ENCODE measurements at places on chromosomes 5 and 9.

GRCh38 chr9:102506406-102506805 lies 488.7 kb upstream of the CYLC2 start:
- no peak for DNase-seq

GRCh38 chr9:124047251-124047672 lies 35.7 kb downstream of the LHX2 start:
- no peak for DNase-seq

DNA sequence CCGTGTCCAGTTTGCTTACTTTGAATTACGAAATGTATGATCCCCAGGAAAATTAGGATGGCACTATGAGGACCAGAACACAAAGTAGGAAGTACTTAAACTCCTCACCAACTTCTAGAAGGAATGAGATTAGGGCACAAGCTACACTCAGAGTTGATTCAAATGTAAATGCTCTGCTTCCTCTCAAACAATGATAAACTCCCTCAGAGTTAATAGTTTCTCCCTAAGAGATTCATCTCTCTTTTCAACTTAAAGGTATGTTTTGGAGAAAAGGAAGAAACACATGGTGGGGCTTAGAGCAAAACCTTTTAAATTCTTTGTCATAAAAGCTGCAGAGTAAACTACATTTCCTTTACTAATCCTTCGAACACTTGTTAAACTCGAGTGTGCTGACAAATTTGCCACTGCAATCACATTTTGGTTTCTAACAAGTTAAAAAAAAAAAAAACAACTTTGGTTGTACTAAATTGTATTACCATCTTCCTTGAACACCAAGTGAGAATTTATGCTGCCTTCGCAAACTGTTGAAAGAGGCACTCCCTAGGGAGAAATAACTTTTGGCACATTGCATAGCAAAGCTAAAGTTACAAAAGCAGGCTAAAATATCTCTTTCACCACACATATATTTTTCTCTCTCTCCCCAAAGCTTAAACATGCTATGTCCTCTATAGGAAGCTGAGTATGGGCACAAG lies 66.6 kb downstream of the DENND1A start:
- no peak for DNase-seq

DNA sequence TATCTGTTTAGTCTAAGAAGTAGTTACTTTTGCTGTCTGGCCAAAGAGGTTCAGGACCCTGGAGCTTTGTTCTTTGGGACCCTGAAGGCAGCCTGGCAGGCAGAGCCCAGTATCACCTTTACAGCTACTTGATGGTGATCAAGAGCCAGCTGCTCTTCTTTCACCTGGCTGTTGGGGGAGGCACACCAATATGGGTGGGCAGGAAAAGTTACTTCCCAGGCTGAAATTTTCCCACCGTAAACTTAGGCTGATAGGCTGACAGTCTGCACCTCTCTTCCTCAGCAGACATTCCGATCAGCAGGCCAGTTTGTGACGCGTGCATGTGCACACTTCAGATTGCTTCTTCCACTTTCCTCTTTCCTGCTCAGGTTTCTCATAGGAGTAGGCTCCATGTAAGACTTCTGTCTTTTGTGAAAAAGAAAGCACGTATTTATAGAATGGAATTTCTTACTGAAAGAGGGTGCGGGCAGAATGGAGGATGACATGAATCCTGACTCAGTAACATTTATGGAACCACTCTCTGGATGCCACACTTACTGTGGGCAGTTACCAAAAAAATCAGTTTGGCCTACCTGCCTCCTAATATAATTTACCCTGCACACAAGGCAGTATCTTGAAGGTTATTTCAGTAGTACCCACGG lies 223.9 kb upstream of the DMRT1 start:
- DNase-seq, result no peak

- DNase-seq, result no peak
These were observed 62.9 kb downstream of the FGF18 start for GRCh38 chr5:171482434-171482730.
